ENCODE measurements at places on chromosomes 7 and 10.

DNA sequence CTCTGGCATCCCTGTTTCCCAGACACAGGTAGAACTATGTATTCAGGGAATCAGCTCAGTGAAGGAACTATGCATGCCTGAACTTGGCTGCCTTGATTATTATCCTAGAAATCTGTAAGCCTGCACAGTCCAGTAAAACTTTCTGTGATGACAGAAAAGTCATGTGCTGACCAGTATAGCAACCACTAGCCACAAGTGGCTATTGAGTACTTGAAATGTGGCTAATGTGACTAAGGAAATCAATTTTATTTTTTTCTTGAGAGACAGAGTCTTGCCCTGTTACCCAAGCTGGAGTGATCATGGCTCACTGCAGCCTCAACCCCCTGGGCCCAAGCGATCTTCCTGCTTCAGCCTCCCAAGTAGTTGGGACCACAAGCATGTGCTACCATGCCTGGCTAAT is 3.5 kb downstream of the EXOSC1 start:
- DNase-seq: no peak

GRCh38 chr10:24723788-24724380 is at the start of gene ARHGAP21:
ARHGAP21 (minus strand) TSS chr10:24723887; CDS start chr10:24721899, 1,988 bp downstream.
- DNase-seq: peak; percentile 83

DNA sequence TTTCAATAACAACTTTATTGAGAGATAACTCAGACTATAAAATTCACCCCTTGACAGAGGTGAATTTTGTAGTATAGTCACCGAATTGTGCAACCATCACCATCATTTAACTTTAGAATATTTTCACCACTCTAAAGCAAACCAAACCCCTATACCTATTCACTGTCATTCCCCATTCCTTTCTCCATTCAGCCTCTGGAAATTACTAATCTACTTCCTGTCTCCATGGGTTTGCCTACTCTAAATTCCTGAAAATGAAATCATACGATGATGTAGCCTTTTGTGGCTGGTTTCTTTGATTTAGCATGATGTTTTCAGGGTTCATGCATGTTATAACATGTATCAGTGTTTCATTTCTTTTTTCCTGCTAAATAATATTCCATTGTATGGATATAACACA is 15.6 kb upstream of the LMTK2 start:
- DNase-seq: peak; percentile 67

DNA sequence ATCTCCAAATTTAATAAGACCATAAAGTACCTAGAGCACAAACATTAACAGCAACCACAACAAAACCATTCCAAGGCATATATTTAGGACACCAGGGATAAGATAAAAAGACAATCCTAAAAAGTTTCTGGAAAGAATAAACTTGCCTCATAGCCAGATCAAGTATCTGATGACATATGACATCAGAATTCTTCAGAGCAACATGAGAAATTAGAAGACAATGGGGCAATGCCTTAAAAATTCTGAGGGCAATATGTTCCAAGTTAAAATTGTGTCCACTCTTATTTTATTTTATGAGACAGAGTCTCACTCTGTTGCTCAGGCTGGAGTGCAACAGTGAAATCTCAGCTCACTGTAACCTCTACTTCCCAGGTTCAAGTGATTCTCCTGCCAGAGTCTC is 2.8 kb downstream of the EFCAB10 start:
- DNase-seq: no peak

- no peak for DNase-seq
Observed at GRCh38 chr7:50709151-50709550, 73.5 kb downstream of the GRB10 start.

GRCh38 chr7:40915071-40915470 is 780.3 kb downstream of the SUGCT start:
- DNase-seq: no peak

- DNase-seq: no peak
Observed at GRCh38 chr10:49217645-49218044, 29.5 kb upstream of the TMEM273 start.

DNA sequence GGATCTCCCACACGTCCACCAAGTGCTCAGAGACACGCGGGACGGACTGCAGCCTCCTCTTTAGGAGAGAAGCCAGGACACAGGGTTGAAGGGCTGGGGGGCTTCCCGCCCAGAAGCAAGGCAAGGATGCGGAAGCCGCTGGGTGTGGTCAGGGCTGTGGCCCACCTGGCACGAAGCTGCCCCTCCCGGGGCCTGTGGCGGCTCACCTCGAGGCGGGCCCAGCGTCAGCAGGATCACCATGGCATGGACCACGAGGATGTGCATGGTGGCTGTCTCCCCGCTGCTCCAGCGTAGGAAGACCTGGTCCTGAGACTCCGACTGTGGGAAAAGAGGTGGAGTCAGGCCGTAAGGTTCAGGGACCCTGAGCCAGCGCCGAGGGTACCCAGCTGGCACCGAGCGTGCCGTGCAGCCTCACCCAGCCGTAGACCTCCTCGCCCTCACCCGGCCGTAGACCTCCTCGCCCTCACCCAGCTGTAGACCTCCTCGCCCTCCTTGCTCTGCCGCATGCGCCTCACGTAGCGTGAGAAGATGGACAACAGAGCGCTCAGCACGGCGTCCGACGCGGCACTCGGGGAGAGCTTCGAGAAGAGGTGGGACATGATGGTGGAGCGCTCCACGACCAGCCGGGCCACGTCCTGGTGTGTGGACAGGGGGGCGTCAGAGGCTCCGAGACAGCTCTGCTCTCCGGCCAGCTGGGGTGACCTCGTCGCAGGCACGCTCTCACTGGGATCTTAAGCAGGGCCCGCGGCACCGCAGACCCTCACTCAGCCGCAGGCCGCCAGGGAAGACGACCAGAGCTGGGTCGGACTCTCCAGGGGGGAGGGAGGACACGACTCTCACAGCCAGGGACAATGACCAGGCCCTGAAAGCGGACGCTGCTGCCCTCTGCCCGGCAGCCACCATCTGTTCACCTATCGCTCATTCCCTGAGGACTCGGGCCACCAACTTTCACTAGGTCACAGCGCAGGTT is 20.4 kb downstream of the INTS1 start:
- no peak for DNase-seq

DNA sequence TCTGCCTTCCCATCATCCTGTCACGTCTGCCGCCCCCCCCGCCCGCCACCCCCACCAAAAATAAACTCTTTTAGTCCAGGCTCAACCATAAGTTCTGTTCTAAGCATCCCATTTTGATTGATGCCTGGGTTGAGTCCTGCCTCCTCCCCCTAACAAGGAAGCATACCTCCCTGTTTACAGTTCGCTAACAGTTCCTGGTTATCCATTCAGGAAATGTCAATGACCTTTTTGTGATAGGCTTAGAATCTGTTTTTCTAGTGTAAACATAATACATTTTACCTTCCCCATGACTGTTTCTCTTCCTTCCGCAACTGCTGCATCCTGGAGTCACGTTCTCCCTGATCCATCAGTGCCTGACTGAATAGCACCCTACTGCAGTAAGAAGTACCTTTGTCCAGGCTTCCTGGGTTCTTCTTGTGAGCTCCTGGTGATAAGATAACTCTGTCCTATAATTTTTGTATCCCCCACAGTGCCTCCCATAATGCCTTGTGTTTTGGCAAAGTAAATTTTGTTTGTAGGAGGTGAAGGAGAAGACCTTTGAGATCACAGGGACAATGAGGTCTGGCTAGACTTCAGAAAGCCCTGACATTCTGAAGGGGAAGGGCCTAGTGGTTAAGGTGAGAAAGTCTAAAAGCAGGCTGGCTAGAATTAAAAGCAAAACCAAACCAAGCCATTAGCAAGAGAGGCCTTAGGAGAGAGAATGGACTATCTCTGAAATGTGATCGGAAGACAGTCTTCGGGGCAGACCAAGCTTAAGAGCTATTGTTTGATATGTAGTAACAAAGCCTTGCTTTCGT is 7.3 kb downstream of the AGFG2 start:
- no peak for DNase-seq

GRCh38 chr10:79241990-79242619 is 105.2 kb upstream of the PPIF start:
- DNase-seq: peak; percentile 79

DNA sequence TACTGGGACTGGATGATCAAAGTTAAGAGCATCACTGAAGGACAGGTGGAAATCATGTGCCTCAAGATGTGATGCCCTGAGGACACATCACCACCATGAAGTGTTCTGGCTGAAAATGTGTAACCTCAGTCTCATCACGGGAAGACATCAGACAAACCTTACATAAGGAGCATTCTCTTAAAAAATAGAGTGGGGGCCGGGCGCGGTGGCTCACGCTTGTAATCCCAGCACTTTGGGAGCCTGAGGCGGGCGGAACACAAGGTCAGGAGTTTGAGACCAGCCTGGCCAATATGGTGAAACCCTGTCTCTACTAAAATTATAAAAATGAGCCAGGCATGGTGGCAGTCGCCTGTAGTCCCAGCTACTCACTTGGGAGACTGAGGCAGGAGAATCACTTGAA is 65.6 kb downstream of the LOXL4 start:
- no peak for DNase-seq

DNA sequence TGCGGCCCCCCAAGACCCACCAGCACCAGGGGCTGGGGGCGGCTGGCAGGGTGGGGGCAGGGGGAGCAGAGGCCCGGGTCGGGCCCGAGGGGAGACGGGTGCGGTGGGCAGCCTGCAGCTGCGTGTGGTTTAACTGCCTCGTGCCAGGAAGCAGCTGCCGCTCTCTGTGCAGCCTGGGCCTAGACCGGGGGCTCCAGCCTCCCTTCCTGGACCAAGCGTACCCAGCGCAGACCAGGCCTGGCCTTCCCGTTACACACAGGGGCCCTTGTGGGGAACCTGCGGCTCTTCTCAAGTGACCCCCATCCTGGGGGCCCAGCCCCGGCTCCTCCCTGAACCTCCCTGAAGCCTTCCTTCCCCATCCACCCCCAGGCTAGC is 6.6 kb upstream of the INTS1 start:
- DNase-seq: no peak

GRCh38 chr7:110007320-110008063 is 1083.4 kb upstream of the LRRN3 start:
- DNase-seq: no peak

DNA sequence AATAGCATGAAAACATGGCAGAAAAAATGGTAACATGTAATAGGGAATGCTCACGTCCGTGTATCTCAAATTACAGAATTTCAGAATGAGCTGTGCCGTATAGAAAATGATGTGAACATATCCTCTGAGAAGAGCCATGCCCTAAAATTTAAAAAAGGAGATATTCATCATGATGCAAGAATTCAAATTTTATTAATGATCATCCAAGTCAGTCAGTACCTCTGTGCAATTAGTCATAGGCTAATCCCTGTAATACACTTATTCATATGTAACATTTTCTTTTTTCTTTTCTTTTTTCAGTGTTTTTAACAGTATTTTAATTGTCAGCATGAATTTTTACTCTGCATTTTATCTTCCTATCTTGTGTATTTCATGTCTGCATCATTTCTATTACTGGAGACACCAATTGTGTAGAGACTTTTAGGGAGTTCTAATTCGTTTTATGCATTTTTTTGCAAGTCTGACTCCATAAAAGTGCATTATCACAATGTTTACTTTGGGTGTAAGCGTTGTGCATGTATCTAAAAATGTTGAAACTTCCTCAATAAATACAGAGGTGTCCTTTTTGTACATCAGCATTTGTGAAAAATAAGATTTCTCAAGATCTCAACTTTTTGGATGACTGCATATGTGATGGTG is 1103.7 kb upstream of the CELF2 start:
- DNase-seq: no peak

Data from ELR (cell line).